ENCODE measurements at places on chromosomes 4 and X. TPM values are rescaled to one million over a fixed set of nuclear protein-coding genes. Genes with fewer than 3 reads are reported as not detected.

DNA sequence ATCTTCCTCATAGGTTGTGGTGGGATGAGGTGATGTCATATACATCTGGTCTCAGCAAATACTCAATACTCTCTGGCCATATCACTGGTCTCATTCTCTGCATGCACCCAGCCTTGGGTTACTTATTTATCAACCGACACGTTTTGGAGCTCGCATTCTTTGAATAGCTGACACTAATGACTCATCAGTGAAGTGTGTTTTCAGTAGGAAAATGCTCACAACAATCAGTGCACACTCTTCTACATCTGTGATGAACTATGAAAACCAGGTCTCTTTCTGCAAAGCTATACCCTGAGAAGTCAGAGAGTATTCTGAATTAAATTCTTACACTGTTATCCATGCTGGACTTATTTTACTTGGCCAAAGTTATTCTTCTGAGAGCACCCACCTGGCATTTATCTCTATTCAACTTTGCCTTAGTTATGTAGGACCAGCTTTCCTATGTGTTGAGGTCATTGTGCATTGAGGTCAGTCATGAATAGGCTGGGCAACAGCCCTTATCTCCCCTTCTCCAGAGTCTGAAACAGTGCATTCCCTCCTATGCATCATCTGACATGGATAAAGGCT lies 58.7 kb upstream of the DHX15 start:
- DNase-seq = no peak

GRCh38 chr4:22794732-22795131 lies 102.0 kb downstream of the GBA3 start:
- DNase-seq = no peak

Gene SMARCA1
- 21.5 TPM for total RNA-seq

GRCh38 chr4:145909281-145909715 lies 29.3 kb downstream of the ZNF827 start:
- DNase-seq = no peak

DNA sequence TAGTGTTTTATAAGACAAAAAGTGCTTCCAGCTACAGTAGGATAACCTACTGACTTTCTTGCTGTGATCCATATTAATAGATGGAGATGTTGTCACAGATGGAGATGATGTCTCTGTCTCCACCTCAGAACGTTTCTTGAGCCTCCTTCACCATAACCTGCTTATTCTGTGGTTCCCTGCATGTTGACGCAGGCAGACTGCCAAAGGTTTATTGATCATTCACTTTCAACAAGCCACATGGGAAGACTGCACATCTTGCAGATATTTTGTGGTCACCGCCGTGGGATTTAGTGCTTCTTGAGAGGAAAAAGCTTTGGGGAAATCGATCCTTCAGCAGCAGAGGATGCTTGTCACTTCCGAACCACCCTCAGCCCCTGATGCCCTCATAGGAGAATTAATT lies 943.0 kb upstream of the PRKX start:
- DNase-seq = no peak

Measured in ascending aorta (tissue), 2 donors.